ENCODE measurements at places on chromosomes 4 and X. TPM values are rescaled to one million over a fixed set of nuclear protein-coding genes. Genes with fewer than 3 reads are reported as not detected.

Gene TLL1
- total RNA-seq, result 1.9 TPM

- peak; percentile 34 for DNase-seq
These were observed 96.2 kb downstream of the RBM46 start for GRCh38 chr4:154877110-154877760.

DNA sequence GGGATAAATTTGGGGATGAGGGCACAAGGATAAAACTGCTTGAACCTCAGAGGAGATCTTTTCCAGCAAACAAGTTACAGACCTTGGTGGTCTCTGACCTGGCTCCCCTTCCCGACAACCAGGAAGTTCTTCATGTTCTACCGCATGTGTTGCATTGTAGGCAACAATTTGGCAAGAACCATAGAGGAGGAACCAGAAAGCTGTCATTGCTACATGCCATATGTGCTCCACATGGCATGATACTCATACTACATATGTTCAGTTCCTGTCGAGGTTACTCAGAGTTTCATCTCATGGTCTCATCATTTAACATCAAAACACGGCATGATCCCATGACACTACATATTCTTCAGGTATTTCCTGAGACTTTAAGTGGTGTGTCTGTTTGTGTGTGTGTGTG, 235.9 kb downstream of the OR13H1 start:
- DNase-seq, result no peak

- no peak for DNase-seq
These were observed 309.3 kb downstream of the FRMPD4 start for GRCh38 chrX:12447448-12448064.

DNA sequence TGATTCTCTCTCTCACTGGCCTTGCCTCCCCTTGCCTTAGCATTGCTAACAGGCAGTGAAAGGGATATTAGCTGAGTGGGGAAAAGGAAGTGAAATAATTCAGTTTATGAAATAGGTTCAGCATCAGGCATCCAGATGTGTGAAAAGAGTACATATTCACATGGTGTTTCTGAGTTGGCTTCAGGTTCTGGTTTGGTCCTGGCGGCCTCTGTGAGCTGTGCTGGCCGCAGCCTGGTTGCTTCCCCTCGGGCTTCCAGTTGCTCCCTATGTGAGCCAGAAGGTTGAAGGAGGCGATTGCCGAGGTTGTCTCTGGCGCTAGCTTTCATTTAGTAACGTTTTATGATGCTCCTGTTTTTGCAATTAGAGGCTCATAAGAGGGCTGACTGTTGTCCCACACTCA, 99.1 kb upstream of the TLR2 start:
- no peak for DNase-seq

Gene OTUD6A
- not detected for total RNA-seq

Gene CEP135
- 4.9 TPM for total RNA-seq

DNA sequence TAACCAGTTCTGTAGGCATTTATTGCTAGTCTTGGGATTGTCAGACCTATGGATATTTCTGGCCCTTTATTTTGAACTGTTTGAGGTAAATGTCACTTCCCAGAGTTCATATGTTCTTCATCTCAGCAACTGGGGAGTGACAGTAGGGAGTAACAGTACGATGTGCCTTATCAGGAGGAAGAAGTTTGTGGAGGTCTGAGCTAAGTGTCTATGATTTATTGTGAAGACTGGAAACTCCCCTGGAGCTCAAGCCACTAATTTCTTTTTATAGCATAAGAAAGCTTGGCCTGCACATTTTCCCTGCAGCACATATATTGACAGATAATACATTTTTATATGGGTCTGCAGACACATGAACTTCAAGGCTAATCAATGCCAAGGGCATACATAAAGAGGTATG, 383.8 kb downstream of the GRXCR1 start:
- DNase-seq, result no peak

DNA sequence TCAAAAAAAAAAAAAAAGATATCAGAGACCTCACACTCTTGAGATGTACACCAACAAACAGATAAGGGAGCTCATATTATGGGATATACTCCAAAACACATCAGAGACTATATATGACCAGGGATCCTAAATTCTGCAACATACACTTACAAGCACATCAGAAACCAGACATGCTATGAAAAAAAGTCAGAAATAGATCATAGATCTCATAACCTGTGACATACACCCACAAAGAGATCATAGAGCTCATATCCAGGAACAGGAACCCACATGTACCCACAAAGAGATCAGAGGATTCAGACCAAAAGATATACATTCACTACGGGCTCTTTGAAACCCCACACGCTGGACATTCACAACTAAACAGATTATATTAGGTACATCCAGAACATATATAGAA, 30.1 kb downstream of the SUV39H1 start:
- no peak for DNase-seq

DNA sequence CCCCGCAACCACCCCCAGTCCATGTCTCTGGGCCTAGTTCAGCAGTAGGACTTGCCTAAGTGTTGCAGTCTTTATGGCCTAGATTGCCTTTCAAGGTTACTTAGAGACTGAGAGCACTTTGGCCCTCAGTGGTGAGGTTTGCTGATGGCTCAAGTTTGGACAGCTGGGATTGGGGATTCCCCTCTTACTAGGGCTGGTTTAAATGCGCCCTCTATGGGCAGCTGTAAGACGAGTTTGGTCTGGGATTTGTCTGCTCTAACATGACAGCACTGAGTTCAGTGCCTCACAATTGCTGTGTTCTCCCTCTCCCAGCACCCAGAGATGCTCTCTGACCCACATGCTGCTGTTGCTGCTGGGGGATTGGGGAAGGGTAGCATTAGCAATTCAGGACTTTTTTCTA, 23.1 kb downstream of the DACH2 start:
- no peak for DNase-seq

Gene NR3C2
- 113 TPM for total RNA-seq

DNA sequence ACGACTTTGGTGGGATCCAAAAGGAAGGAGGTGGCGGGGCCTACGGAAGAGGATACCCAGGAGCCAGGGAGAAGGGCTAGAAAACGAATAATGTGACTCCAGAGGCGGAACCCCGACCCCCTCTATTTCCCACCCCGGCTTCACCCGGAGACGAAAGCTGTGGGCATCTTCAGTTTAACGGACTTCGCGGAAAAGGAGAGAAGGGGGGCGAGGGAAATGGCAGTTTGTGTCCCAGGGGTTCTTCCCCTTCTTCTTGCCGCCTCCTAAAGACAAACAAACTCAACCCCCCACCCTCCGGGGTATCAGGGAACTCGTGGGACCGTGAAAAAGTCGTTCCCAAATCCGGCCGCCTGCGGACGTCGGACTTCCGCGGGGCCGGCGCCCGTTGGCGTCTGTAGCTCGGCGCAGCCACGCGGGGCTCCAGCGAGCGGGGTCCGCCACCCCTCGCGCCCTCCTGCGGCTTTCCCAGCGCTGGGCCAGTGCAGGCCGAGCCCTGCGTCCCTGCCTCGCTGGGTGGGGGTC, 3.6 kb upstream of the LEF1 start:
- DNase-seq, result peak; percentile 22

DNA sequence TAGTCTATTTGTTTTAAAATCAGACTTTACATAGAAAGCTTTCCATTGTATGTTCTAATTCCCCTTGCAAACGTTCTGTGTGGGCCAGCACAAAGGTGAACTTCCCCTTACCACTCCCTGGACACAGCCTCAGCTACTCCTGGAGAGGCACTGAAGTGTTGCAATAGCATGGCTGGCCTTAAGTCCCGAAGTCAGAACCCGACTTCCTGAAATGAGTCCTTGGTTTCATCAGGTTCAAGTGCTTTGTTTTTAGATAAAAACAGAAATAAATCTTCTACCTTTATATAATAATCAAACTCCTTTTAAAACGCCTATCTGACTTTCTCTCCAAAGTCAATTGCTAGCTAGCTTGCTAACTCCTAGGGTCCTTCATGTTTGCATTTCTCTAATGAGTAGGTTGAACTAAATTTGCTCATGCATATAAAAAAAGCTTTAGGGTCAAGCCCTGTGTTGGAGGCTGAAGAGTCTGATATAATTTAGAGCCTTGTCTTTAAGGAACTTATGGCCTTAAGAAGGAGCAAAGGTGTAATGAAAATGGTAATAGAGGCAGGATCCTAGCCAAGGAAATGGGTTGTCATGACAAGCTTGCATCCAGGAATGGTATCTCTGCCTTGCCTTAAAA, 9.0 kb downstream of the BMP3 start:
- DNase-seq, result peak; percentile 34

Gene FAM156B
- total RNA-seq, result 12.6 TPM

DNA sequence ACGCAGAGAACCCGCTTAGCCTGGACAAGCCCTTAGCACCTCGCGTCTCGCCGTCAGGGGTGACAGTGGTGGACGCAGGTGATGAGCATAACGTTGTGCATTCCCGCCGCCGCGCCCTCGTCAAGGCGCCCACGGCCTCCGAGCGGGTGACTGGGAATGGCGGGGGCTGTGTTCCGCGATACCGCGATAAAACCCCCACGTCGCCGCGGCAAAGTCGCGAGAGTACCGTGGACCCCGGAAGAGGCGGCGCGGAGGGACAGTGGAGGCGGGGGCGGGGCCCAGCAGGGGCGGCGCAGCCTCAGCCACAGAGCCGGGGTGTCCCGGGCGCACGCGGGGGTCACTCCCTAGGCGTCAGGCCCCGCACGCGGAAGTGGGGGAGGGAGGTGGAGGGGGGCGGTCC, 53.8 kb downstream of the ZFYVE28 start:
- DNase-seq, result peak; percentile 54

GRCh38 chr4:77052352-77052751, 23.4 kb downstream of the CCNI start:
- peak; percentile 46 for DNase-seq

Gene NHSL2
- 3.4 TPM for total RNA-seq

DNA sequence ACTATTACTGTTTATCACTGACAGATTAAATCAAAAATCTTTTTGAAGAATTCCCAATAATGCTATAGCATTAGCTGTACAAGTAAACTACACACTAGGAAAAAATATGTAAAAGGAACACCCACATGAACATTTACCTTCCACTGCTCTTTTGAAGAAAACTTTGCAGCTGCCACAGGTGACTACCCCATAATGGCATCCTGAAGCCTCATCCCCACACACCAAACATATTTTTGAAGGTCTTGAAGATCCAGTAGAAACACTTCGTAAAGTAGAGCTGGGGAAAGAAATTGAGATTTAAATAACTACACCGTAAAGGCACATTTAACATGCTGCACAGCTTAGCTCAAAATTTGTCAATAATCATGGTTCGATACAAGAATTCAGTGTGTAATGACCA, 182.4 kb downstream of the NR3C2 start:
- no peak for DNase-seq

Gene FAT4
- 6.1 TPM for total RNA-seq
